ENCODE measurements at places on chromosomes 3 and 15. TPM values are rescaled to one million over a fixed set of nuclear protein-coding genes. Genes with fewer than 3 reads are reported as not detected.
A peak's percentile ranks its signal among the peaks of the same experiment; 100 is the strongest.

DNA sequence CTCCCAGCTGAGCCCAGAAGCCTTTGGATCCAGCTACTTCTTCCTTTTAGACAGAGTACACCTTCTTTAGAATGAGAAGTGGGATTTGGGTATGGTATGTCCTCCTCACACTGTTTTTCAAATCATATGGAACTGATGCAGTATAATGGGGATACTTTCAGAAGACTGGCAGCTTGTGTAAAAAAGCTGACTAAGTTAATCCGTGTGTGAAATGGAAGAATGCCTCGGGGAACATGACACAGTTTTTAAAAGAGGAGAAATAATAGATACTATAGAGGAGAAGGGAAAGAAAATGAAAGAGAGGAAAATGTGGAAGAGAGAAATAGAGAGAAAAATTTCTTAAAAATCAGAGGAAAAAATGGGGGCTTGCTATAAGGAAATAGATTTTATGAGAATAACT, 47.7 kb downstream of the TUSC7 start:
- no peaks in the 10 kb centered on the region for H3K4me1 ChIP-seq
- no peaks in the 10 kb centered on the region for H3K36me3 ChIP-seq
- no peaks in the 10 kb centered on the region for H3K27me3 ChIP-seq
- H3K27ac ChIP-seq: no peak overlapping the region
- no peak overlapping the region for H3K4me3 ChIP-seq
- DNase-seq: no peak

- no peaks in the 10 kb centered on the region for H3K4me1 ChIP-seq
- no peak overlapping the region for H3K27ac ChIP-seq
- no peaks in the 10 kb centered on the region for H3K36me3 ChIP-seq
- no peak overlapping the region for H3K4me3 ChIP-seq
Measured at GRCh38 chr3:129812589-129812988, 80.9 kb downstream of the TMCC1 start.

The EBLN2 gene
- total RNA-seq: 8.5 TPM

The SPPL2A gene
- total RNA-seq: 325 TPM

DNA sequence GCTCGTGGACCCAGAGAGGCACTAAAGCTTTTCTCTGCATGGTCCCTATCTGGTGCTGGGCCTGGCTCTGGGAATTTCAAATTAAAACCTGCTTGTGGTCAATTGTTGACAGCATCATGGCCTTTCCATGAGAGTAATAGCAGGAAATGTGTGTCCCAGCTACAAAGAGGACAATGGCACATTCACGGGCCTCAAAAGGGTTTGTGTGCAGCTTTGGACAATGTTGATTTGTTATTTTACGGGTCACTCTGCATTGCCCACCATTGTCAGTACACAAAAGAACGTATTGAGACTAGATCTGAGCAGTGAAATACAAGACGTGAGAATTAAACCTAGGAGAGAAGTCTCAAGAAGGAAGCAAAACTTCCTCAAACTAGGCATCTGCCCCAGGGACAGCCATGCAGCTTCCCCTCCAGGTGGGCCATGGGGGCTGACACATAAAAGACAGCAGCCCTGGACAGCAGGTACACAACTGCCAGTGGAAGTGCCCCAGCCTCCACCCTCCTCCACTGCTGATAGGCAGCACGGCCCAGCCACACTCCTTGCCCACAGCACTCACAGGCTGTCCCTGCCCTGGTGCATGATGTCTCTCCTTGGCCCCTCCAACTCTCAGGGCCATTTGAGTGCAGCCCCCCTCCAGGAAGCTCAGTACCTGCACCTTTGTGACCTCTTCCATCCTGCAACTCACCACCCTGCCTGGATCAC, 15.9 kb upstream of the LTF start:
- H3K4me1 ChIP-seq: peaks cover 24% of the 10 kb centered on the region
- no peak for DNase-seq

- no peaks in the 10 kb centered on the region for H3K36me3 ChIP-seq
- no peaks in the 10 kb centered on the region for H3K27me3 ChIP-seq
- H3K4me3 ChIP-seq: no peak overlapping the region
Measured at GRCh38 chr15:34124651-34125050, 22.8 kb downstream of the PGBD4 start.

- H3K4me1 ChIP-seq: peaks cover 11% of the 10 kb centered on the region
- H3K27me3 ChIP-seq: no peaks in the 10 kb centered on the region
Measured at GRCh38 chr3:143427631-143428030, 308.1 kb downstream of the CHST2 start.

GRCh38 chr3:133448478-133449122, 48.7 kb downstream of the BFSP2 start:
- no peaks in the 10 kb centered on the region for H3K36me3 ChIP-seq
- H3K27me3 ChIP-seq: no peaks in the 10 kb centered on the region
- no peak overlapping the region for H3K27ac ChIP-seq
- H3K4me3 ChIP-seq: no peak overlapping the region
- no peaks in the 10 kb centered on the region for H3K4me1 ChIP-seq
- no peak for DNase-seq

DNA sequence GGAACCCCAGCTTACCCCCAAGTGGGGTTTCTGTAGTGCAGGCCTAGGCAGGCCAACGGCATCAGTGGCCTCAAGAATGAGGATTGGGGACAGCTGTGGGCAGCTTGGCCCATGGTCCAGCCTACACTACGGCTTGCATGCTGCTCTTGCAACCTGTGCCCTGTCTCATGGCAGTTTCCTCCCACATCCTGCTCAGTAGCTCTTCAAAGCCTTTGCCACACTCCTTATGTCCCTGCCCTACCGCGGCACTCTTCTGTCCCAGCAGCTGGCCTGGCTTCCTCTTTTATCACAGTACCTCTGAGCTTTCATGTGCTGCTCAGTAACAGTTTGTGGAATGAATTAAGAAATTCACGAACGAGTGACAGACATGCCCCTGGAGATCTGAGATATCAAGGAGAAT, 431.0 kb downstream of the EPHB1 start:
- H3K4me1 ChIP-seq: no peaks in the 10 kb centered on the region
- H3K36me3 ChIP-seq: no peaks in the 10 kb centered on the region
- no peaks in the 10 kb centered on the region for H3K27me3 ChIP-seq
- no peak overlapping the region for H3K4me3 ChIP-seq

DNA sequence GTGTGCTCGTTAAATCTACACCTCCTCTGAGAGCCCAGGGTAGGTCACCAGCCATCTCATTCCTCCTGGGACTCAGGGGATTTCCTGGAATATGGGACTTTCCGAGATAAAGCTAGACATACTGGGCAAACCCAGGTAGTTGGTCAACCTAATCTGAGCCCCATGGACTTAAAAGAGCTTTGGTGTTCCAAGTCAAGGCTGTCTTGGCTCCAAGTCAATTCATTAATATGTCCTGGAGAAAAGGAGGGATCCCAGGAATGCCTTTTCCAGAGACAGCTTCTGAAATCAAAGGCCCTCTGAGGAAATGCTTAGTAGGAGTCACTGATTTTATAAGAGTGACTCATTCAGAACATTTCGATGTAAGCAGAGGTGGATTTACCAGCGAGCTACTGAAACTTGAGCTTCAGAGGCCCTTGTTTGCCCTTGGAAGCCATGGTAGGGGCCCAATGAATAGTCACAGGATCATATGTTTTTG, 137.3 kb upstream of the UBE2E1 start:
- H3K36me3 ChIP-seq: no peaks in the 10 kb centered on the region
- H3K4me1 ChIP-seq: no peaks in the 10 kb centered on the region
- H3K27ac ChIP-seq: no peak overlapping the region
- DNase-seq: no peak

The INSYN1 gene
- 2.5 TPM for total RNA-seq

The SLC6A1 gene
- total RNA-seq: not detected

- peak; percentile 68 for DNase-seq
- no peaks in the 10 kb centered on the region for H3K36me3 ChIP-seq
- no peaks in the 10 kb centered on the region for H3K27me3 ChIP-seq
- H3K27ac ChIP-seq: no peak overlapping the region
- no peak overlapping the region for H3K4me3 ChIP-seq
- no peaks in the 10 kb centered on the region for H3K4me1 ChIP-seq
Measured at GRCh38 chr15:35624881-35625280, 78.9 kb upstream of the DPH6 start.

The SENP8 gene
- total RNA-seq: 6.5 TPM

GRCh38 chr3:32719335-32719734, 34.3 kb downstream of the CNOT10 start:
- no peak for DNase-seq
- no peaks in the 10 kb centered on the region for H3K36me3 ChIP-seq
- H3K4me3 ChIP-seq: no peak overlapping the region
- no peak overlapping the region for H3K27ac ChIP-seq

GRCh38 chr3:109018828-109019227, 65.1 kb upstream of the GUCA1C start:
- no peaks in the 10 kb centered on the region for H3K36me3 ChIP-seq
- no peak for DNase-seq
- H3K27ac ChIP-seq: no peak overlapping the region
- H3K4me3 ChIP-seq: no peak overlapping the region

The LMAN1L gene
- total RNA-seq: 3.5 TPM

- H3K36me3 ChIP-seq: no peaks in the 10 kb centered on the region
- no peak overlapping the region for H3K27ac ChIP-seq
- H3K4me3 ChIP-seq: no peak overlapping the region
- H3K27me3 ChIP-seq: peaks cover 1% of the 10 kb centered on the region
- no peaks in the 10 kb centered on the region for H3K4me1 ChIP-seq
- DNase-seq: no peak
Measured at GRCh38 chr3:71778353-71778752, 6.6 kb downstream of the PROK2 start.

DNA sequence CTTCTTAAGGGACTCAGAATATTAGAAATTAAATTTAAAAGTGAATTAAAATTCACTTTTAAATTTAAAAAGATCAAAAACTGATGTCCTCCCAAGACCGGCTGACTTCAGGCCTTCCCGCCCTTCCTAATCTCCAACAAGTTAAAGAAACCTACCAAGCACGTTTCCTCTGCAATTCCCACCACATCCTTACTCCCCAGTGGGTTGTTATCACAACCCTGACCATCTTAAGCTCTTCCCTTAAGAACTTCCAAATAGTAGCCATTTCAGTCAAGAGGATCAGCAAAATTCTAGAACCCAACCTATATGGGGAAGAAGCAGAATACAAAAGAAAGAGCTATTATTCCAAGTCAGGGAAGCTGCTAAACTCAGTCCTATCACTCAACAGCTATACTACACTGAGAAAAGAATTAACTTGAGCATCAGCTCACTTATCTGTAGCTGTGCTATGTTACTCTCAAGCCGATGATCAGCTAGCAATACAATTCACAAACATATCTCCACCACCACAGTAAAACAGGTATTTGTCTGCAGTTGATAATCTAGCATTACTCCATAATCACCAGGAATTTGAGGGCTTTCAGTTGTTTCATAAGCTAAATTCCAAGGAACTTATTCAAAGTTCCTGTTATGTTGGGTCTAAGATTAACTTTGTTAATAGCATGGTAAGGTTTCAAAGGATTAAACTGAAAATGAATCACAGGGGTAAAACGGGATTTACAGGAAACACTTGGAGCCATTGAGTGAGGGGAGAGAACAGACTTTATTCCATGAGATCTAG, 14.3 kb downstream of the ABCC5 start:
- H3K27me3 ChIP-seq: no peaks in the 10 kb centered on the region
- H3K4me3 ChIP-seq: no peak overlapping the region

- DNase-seq: no peak
- H3K36me3 ChIP-seq: no peaks in the 10 kb centered on the region
- no peak overlapping the region for H3K4me3 ChIP-seq
- no peaks in the 10 kb centered on the region for H3K27me3 ChIP-seq
Measured at GRCh38 chr3:142931222-142931621, 32.3 kb downstream of the PAQR9 start.

The GRM7 gene
- total RNA-seq: 0.11 TPM

The SCAANT1 gene
- total RNA-seq: not detected

GRCh38 chr15:44308415-44308814, 19.9 kb downstream of the GOLM2 start:
- no peak overlapping the region for H3K4me3 ChIP-seq
- no peak for DNase-seq
- no peaks in the 10 kb centered on the region for H3K36me3 ChIP-seq
- H3K27me3 ChIP-seq: no peaks in the 10 kb centered on the region
- H3K4me1 ChIP-seq: peaks cover 4% of the 10 kb centered on the region

GRCh38 chr15:78685159-78685921, 44.3 kb upstream of the CHRNB4 start:
- no peak overlapping the region for H3K4me3 ChIP-seq
- no peak for DNase-seq
- no peak overlapping the region for H3K27ac ChIP-seq
- H3K4me1 ChIP-seq: no peaks in the 10 kb centered on the region

DNA sequence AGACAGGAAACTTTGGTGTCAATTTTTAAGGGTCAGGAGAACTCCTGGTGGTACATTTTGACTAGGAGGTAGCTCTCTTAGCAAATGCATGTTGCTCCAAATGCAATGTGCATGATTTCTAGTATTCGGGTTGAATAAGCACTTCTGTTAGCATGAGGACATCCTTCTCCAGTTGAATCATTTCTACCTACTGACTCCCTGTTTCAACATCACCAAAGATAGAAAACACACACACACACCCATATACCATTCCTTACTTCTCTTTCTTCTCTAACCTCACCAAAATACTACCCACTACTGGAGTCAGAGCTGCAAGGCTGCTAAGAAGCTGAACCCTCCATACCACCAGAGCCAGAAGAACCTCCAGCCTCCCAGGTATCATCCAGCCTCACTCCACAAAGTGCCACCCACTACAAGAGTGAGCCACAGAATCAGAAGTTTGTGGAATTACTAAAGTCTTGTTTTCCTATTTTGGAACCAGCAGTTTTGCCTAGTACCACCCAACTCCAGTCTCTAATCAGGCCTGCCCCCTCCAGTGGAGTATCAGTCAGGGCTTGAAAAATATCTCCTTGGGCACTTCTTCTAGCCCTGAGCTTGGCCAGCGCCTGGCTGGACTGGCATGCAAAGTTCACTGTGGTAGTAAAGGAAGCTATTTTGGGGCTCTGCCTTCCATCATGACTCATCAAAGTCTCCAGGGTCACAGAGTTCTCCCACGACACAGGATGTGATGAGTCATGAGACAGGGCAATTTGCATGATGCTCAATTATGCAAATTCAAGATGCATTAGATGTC, 110.3 kb downstream of the CYP19A1 start:
- H3K36me3 ChIP-seq: no peaks in the 10 kb centered on the region
- no peaks in the 10 kb centered on the region for H3K27me3 ChIP-seq
- no peak for DNase-seq
- no peaks in the 10 kb centered on the region for H3K4me1 ChIP-seq

The SGO1 gene
- total RNA-seq: 0.33 TPM

- no peak for DNase-seq
- no peaks in the 10 kb centered on the region for H3K36me3 ChIP-seq
- H3K4me1 ChIP-seq: no peaks in the 10 kb centered on the region
- H3K4me3 ChIP-seq: no peak overlapping the region
- no peaks in the 10 kb centered on the region for H3K27me3 ChIP-seq
Measured at GRCh38 chr3:131371688-131372066, 9.9 kb upstream of the NUDT16 start.

- H3K4me3 ChIP-seq: no peak overlapping the region
- H3K27ac ChIP-seq: no peak overlapping the region
- no peaks in the 10 kb centered on the region for H3K36me3 ChIP-seq
Measured at GRCh38 chr3:13891492-13892073, 11.7 kb upstream of the WNT7A start.

The RAD18 gene
- 10.7 TPM for total RNA-seq

The MST1 gene
- total RNA-seq: 43.5 TPM

- no peak overlapping the region for H3K4me3 ChIP-seq
- H3K36me3 ChIP-seq: no peaks in the 10 kb centered on the region
- H3K27ac ChIP-seq: no peak overlapping the region
- H3K27me3 ChIP-seq: no peaks in the 10 kb centered on the region
- H3K4me1 ChIP-seq: no peaks in the 10 kb centered on the region
Measured at GRCh38 chr3:25692341-25692740, 27.6 kb upstream of the TOP2B start.

The RPL39L gene
- total RNA-seq: 7.6 TPM

The UNC45A gene
- total RNA-seq: 44.4 TPM

GRCh38 chr15:29889542-29890329, 67.5 kb upstream of the TJP1 start:
- H3K4me1 ChIP-seq: no peaks in the 10 kb centered on the region
- H3K36me3 ChIP-seq: no peaks in the 10 kb centered on the region

The P2RY14 gene
- 9.5 TPM for total RNA-seq

Data from thyroid gland (tissue), 4 donors.